Stimulated activated CD8-positive, alpha-beta memory T cell treated with anti-CD3 and anti-CD28 coated beads, Interleukin-4, amount 100 ng/mL, for 1 hour (primary cell): ENCODE measurements at places on chromosomes 12 and 14.

DNA sequence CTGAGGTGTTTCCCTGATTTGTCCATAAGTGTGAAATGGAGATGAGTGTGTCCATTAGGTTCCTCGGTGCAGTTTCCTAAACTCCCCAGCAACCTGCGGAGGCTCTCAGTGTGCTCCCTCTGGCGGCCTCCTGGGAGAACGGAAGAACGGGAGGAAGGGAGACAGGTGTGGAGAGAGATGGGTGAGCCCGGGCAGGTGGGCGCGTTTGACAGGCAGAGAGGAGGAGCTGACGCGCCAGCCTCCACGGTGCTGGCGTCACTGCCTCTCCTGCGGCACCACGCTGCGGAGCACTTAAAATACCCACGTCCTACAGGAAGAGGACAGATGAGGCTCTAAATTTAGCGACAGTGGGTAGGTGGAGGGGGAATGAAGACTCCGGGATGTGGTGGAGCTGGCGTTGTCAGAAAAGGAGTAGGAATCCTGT lies 26.8 kb upstream of the PEX5 start:
- no peak for DNase-seq

- DNase-seq: no peak
Observed at GRCh38 chr12:50246873-50247612, 36.3 kb downstream of the LIMA1 start.

DNA sequence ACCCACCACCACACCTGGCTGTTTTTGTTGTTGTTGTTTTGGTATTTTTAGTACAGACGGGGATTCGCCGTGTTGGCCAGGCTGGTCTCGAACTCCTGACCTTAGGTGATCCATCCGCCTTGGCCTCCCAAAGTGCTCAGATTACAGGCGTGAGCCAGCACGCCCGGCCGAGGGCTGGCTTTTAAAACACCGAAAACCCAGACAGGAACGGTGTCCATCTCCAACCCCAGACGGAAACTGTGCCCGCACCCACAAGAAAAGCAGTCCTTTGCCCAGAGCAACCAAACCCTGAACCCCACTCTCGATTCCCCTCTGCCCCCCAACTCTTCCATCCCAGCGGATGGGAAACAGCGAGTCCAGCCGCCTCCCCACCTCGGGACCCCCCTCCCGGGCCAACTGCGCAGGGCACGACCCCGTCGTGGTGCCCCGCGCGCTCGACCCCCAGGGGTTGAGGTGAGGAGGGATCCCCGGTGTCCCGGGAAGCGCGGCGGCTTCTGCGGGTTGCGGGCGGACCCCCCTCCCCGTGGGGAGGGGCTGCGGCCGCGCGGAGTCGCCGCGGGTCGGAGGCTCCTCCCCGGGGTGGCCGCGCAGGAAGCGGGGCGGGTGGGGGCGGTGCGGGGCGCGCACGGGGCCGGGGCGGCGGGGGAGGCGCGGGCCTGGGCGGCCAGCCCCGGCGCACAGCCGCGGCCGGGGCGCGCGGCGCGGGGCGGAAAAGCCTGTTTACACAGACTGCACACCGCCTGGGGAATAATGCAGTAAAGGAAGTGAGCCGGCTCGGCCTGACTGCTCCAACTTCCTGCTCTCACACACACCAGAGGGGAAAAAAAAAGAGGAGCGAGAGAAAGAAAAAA lies at the start of gene ELK3:
Gene ELK3 (plus strand): TSS at position 651 of the 851 bp plus-strand sequence.
- DNase-seq: no peak

GRCh38 chr14:39967885-39968284 lies 535.7 kb upstream of the FBXO33 start:
- DNase-seq: no peak

DNA sequence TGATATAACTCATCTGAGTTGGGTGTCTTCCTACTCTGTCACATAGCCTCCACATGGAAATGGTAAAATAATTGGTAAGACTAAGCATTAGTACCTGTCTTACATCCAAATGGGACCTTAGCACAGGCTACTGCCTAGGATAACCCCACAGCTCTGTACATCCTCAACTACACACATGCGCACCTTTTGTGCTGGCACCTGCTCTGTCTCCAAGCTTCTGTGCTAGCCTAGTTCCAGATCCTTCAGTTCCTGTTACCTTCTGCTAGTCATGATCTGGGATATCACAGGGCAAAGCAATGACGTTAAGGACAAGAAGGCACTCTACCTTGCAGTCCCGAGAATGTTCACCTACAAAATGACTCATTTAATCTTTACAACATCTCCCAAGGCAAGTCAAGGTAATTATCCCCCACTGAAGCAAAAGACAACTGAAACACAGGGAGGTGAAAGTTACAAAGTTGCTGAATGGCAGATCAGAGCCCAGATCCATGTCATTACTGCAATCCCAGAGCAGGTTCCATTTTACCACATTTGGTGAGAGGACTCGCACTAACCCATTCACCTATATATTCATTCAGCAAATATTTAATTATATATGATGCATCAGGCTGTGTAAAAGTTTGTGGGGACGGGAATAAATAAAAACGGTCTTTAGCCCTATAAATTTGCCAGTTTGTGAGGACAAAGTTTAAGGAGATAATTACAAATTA lies 61.7 kb downstream of the PPM1H start:
- DNase-seq: no peak

GRCh38 chr12:84814664-84815245 lies 97.8 kb downstream of the SLC6A15 start:
- DNase-seq: no peak

- DNase-seq: no peak
Observed at GRCh38 chr12:117835156-117835555, 133.6 kb downstream of the KSR2 start.

DNA sequence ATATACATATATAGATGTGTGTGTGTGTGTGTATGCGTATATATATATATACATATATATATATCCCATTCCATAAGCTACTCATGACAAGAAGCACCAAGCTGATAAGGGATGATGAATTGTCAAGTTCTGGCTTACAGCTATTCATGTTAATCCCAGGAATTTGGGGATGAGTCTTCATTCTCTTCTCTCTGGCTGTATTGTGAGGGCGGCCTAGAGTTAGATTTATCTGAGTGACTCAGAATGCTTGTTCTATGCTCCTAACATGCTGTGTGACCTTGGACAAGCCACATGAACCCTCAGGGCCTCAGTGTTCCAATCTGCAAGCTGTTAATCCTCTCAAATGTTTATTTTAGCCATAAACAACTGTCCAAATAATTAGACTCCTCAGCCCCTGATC lies 749.0 kb downstream of the MED13L start:
- no peak for DNase-seq

DNA sequence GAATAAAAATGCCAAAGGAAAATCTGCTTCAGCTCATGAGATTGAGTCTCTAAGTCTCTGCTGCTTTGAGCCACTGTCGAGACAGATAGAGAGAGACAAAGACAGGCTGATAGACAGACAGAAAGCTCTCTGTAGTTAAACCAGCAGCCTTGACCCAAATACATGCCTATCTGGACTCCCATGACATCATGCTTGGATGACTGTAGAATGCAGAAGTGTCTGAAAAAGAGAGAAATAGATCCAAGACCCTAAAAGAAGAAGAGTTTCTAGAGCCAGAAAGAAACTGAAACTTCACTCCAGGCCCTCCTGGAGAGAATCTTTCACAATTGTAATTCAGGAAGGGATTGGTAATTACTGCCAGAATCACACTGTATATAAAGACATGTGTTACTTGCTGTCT lies 122.6 kb upstream of the PLXNC1 start:
- no peak for DNase-seq

DNA sequence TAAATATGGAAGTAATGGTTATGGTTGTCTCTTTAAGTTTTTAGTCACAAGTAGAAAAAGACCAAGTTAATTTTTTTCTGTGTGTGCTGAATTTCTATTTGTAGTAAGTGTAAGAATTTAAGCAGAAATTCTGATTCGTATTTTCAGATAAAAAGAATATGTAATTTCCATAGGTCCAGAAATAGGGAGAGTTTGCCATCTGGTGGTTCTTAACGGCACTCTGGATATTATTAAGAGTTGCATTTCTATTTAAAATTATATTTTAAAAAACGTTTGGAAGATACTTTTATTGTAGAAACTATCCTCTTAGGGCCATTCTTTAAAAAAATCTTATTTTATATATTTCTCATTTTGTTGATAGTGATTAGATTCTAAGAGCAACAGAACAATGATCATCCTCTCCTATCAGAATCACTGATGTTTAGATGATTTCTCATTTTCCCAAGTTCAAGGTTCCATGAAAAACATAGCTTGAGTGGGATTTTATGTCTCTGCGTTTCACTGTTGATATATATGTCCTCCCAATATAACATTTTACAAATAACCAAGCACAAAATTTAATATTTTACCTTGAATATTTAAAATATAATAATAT lies 88.3 kb downstream of the LRRK2 start:
- no peak for DNase-seq

GRCh38 chr14:24818823-24819341 lies 184.9 kb upstream of the GZMB start:
- no peak for DNase-seq

- DNase-seq: no peak
Observed at GRCh38 chr12:56781726-56782125, 18.6 kb downstream of the HSD17B6 start.

DNA sequence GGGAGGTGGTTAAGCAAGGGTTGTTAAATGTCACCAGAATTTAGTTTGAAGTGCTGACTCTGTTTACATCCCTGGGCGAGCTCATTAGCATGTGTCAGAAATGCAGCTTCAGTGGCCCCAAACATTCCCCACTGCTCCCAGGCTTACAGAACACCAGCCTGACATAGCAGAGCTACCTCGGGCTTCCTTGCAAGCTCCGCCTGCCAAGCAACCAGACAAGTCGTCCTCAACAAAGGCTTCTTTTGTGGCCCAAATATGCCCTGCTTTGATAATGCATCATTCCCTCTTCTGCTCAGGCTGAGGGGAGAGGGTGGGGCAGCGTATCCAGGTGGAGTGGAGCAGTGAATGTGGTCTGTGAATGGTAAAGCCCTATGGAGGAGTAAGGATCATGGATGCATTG lies 28.0 kb downstream of the ERH start:
- DNase-seq: no peak

- no peak for DNase-seq
Observed at GRCh38 chr14:20719777-20720176, 25.9 kb upstream of the EDDM3A start.

DNA sequence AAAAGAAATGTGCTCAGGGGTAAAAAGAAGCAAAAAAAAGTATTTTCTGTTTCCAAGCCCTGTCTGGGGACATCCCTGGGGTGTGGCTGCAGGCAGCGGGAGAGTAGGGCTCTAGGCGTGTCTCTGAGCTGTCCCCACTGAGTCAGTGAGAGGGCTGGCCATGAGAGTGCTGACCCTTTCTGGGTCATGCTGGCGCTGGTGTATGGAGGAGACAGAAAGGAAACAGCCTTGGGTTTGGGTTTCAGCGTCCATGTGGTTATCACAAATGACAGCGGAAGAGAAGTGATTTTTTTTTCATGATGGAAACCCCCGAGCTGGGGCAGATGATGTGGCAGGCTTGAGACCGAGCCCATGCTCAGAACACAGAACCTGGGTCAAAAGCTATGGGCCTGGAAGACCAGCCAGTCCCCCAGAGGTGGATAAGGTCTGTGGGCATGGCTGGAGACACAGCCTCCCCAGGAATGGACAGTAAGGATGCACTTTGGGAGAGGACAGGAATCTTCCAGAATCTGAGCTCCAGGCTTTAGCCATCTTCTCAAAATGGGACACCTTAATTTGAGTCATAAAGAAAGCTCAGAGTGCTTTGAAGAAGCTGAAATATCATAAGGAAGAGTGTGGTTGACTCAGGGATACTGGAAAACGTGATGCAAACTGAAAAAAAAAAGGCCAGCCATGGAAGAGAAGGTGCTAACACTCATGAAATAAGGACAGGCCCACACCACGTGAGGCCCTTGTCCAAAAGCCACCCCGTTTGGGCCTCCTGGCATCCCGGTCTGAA lies 36.2 kb downstream of the SYNE3 start:
- no peak for DNase-seq

- DNase-seq: no peak
Observed at GRCh38 chr12:79936670-79937069, 1.8 kb upstream of the PPP1R12A start.

DNA sequence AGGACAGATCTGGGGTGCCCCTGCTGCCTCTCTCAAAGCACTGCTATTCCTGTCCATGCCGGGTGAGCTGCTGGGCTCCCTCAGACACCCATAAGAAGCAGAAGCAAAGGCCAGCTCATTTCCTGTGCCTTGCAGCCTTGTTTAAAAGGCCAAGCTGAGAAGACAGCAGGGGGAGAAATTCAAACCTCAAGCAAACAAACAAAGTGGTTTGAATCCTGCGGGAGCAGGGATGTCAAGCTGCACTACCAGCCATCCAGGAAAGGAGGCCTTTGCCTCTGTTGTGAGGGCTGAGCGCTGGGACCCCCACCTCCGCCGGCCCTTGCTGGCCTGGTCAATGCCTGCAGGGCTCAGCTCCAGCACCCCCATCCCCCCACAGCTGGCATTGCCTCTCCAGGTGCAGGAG lies 176.5 kb downstream of the PIWIL1 start:
- no peak for DNase-seq

DNA sequence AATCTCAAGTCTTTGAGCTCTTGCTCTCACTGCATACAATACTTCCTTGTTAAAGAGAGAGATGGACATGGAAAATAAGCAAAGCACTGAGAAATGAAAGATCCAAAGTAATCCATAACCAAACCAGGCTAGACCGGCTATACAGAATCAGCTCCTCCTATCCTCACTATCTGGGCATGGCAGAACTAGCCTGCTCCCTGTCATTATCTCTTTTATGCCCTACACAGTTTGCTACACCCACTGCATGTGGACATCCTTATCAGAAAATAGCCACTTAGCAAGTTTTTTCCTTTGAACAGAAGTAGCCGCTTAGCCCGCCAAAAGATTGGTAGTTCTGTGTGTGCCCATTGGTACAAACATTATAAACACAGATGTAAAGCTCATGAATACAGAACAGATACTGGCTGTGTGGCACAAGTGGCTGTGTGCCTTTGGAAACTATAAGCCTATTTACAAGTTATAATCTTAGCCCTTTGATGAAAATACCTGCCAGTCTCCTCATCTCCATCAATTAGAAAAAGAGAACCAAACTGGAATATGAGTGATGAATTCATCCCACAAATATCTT lies 34.7 kb downstream of the SPTB start:
- DNase-seq: no peak

DNA sequence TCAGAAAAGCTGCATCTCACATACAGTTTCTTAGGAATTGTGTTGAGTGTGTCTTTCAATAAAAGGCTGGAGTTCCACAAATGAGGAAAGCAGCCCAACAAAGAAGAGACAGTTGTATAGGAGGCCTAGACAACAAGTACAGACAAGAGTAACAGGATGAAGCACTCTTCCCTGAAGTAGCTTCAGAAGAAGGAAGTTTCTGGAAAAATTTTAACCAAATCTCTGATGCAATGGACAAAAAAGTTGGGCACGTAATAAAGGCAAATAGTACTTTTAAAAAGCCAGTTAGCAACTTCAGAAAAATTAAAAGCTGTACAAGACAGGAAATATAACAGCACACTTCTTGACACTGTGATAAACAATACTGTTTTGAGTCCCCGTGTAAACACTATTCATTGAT lies 134.1 kb upstream of the PLEKHG7 start:
- DNase-seq: no peak

- DNase-seq: no peak
Observed at GRCh38 chr12:87953256-87953860, 75.8 kb downstream of the C12orf50 start.

- no peak for DNase-seq
Observed at GRCh38 chr14:87461704-87462103, 531.3 kb downstream of the GALC start.
